Kidney capillary endothelial cell (primary cell): ENCODE measurements at places on chromosomes 5 and 9.

GRCh38 chr9:38133595-38133994, 64.6 kb upstream of the SHB start:
- DNase-seq, result no peak

DNA sequence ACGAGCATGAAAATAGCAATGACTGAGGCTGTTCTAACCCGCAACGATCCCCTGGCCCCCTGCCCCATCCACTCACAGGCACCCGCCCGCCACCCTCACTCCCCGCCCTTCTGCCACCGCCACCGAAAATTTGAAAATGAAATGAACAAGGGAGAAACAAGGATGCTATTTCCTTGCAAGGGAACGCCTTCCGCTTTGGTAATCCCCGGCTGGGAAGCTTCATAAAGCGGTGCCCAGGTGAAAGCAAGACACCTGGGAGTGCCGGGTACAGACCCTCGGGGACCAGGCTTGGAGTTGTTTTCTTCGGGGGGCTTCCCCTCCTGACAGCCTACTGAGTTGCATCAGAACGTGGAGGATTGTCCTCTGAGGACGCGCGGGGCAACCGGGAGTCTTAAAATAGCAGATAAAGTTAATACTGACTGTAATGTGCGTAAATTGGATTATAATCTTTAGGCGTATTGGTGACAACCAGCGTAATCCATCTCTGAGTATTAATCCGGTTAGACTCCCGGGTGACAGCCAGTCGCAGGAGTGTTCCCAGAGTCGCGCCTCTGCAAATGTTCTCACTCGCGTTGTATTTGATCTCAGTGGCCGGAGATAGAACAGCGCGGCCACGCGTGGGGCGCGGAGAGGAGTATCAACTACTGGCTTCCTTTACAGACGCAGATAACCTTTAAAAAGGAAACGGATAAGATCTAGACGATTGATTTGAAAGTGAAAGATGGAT, 885 bp upstream of the MLLT3 start:
- peak; percentile 20 for DNase-seq

DNA sequence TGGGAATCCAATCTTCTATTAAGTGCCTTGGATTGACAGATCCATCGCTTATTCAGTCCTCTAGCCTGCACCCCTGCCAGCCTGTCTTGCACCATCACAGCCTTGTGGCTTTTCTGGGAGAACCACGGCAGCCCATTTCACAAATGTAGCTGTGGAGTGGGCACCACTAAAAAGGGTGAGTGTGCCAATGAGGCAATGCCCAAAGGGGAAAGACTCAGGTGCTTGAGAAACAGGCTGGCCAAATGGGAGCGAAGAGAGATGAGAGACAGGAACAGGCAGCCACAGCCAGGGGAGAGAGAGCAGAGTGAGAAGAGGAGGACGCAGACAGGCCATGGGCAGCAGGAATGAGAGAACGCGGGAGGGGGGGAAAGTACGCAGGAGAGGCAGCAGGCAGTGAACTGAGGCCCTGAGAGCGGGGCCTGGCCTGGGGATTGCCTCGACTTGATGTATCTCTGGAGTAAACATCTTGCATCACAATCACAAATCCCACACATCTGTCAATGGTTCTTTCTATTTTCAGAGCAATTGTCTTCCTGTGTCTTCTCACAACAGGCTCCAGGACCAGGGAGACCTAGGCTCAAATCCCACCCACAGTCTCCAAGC, 173.1 kb downstream of the SYK start:
- DNase-seq, result no peak

DNA sequence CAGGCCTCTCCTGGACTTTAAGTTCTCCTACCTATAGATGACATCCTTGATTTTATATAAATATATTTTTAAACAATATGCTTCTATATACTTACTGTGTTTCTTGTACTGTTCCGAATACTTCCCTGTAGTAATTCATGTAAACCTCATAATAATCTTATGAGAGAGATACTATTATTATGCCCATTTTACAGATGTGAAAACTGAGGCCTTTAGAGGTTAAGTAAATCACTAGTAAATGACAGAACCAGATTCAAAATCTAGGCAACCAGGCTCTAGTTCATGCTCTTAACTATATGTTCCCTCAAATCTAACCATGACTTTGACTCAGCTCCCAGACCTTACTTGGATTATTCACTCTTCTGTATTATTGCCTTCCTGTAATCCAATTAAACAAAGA, 243.0 kb upstream of the NR4A3 start:
- DNase-seq, result no peak
